ENCODE measurements at places on chromosomes 1 and 21. TPM values are rescaled to one million over a fixed set of nuclear protein-coding genes. Genes with fewer than 3 reads are reported as not detected.

MROH9 gene
- not detected for total RNA-seq

SH3BGR gene
- total RNA-seq = 2.1 TPM

C1orf216 gene
- 30.5 TPM for total RNA-seq

APCS gene
- not detected for total RNA-seq

TRIM33 gene
- 31.9 TPM for total RNA-seq

PLPPR5 gene
- not detected for total RNA-seq

ETS2 gene
- 8.5 TPM for total RNA-seq

NBPF20 gene
- 3.5 TPM for total RNA-seq

C1orf94 gene
- total RNA-seq = not detected

GREM2 gene
- total RNA-seq = 0.06 TPM

SNAP47 gene
- 46.4 TPM for total RNA-seq

KCNK1 gene
- total RNA-seq = not detected

DNA sequence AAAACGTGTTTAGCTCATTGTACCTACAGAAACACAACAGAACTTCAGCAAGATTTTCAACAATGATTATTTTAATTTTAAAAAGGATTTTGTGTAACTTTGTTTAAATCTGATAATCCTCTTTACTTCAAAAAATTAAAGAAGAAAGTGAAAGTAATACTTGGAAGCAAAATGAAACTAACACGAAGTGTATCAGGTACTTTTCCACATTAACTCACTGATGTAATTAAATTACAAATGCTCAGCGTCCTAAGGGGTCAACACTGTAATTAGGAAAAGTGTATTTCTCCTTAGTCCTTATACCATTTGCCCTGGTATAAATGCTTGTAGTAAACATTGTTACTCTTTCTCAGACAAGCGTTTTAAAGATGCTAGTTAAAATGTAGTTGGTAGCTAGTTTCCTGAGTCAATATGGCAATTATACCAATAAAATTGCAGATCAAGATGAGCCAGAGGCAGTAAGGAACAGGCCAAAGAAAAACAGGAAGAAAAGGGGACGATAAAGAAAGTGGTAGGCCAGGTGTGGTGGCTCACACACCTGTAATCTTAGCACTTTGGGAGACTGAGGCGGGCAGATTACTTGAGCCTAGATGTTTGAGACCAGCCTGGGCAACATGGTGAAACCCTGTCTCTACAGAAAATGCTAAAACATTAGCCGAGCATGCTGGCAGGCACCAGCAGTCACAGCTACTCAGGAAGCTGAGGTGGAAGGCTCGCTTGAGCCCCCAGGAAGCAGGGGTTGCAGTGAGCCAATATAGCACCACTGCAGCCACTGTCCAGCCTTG lies 553.0 kb downstream of the SMYD3 start:
- DNase-seq = no peak

- DNase-seq = no peak
Measured at GRCh38 chr1:66237722-66238479, 296.1 kb upstream of the SGIP1 start.

DNA sequence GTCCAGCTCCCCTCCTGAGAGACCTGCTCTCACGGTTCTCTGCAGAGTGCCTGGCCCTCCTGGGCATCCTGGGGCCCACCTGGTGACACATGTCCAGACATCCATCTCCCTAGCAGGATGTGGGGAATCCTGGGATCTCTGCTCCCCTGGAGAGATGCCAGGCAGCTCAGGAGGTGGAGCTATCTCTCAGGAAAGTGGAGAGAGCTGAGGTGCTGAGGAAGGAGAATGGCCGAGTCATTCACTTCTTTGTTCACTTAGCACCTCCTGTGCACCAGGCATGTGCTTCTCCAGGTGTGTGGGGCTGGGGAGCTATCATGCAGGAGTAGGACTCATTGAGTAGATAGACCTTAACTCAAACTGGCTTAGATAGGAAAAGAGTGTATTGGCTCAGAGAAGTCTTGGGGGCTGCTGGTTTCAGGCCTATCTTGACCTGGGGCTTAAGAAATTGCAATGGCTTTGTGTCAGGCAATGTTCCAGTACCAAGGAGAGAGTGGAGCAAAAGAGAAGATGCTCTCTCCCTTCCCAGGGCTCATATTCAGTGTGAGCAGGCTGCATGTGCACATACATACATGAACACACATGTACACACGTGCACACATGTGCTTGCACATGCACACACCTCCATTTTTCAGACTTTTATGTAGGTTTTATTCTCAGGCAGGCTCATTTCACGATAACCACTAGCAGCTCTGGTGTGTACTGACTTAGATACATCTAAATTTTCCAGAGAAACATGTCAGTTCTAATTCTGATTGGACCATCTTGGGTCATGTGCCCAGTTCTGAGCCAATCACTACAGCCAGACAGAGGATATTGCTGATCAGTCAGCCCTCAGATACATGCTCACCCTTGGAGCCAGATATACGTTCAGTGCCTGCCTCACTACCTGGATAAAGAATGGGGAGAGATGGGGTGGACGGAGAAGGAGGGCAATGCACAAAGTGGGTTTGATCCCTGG lies 437.6 kb downstream of the PTPRU start:
- peak; percentile 16 for DNase-seq

DNA sequence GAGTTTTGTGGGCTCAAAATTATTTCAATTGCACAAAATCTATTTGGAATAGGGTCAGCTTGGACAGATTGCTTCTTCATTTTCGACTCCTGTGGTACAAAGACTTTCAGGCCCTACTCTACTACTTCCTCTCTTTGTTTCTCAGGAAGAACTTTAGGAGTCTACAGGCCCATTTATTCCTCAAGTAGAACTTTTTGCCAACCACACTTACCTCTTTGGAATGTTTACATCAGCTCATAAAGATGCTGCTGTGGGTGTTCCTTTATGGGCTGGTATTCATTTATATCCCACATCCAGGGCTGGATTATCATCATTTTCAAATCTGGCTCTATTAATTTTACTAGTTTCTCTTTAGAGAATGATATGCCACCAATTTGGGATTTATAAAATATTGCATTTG lies 46.3 kb upstream of the TNFSF18 start:
- no peak for DNase-seq

- DNase-seq = no peak
Measured at GRCh38 chr21:31730712-31731055, 1.2 kb downstream of the SCAF4 start.

GRCh38 chr1:187551061-187551460 lies 722.3 kb downstream of the PLA2G4A start:
- DNase-seq = no peak

DNA sequence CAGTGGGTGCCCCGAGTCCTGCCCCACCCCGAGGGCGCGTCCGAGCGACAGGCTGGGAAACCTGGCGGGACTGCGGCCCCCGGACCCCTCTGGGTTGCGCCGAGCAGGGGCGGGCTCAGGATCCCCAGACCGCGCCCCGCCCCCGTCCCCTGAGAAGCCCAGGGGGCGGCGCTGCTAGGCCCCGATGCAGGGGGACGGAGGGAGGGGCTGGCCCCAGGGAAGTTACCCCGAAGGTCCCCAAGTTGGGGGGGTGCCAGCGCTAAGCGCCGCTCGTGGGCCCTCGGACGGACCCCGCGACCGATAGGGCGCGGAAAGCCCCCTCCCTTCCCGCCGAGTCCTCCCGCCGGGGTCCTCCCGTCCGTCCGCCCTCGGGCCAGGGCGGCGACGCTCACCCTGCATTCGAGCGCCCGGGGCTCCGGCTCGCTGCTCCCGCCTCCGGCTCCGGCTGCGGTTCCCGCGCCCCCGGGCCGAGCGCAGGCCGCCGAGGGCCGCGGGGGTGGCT lies 414 bp downstream of the GPR153 start:
- DNase-seq = peak; percentile 42

GRCh38 chr1:6996371-6996770 lies 211.1 kb downstream of the CAMTA1 start:
- DNase-seq = no peak

- DNase-seq = peak; percentile 74
Measured at GRCh38 chr1:59994302-59995198, 68.0 kb upstream of the CYP2J2 start.

DNA sequence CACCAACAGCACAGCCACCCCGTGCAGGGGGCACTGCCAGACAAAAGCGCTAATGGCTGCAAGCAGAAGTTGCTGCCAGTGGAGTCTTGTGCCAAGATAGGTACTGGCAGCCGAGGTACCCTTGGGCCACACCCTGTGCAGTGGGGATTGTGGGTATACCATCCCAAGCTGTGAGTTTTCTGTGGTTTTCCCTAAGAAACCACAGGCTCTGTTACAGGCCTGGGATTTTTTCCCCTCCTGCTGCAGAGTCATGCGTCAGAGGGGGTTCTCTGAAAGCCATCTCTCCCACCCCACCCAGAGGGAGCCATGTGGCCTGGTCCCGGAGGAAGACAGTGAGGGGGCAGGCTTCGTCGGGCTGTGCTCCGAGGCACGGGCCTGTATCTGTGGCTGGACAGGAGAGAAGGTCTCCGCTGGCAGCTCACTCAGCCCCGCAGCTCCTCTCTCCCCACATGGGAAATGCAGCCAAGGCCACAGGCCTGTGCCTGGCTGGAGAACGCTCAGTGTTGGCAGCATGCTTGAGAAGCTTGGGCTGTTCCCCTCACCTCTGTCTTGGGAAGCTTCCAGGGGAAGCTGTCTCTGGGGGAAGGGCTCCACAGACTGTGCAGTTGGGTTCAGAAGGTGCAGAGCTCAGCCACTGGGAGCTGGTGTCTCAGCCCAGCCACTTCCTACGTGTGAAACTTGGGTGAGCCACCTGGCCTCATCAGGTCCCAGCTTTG lies 42.5 kb downstream of the NEK2 start:
- peak; percentile 83 for DNase-seq

- no peak for DNase-seq
Measured at GRCh38 chr1:185585770-185586169, 148.4 kb upstream of the HMCN1 start.

DNA sequence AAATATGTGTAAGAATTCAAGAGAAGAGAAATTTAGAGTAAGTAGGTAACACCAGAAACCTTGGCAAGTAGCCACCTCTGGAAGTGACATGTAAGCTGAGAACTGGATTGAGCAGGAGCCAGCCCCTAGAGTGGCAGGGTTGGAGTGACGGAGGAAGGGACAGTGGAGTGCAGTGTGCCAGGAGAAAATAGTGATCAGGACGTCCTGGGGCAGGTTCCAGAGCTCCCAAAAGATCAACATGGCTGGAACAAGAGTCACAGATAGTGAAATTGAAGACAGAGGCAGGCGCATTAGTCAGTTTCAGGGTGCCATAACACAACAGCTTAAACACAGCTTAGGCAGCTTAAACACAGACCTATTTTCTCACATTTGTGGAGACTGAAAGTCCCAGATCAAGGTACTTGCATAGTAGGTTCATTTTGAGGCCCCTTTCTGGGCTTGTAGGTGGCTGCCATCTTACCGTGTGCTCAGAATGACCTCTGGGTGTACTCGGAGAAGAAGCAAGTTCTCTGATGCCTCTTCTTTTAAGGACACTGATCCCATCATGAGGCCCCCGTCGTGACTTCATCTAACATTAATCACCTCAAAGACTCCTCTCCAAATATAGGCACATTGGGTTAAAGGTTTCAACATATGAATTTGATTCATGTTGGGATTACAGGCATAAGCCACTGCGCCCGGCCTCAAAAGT lies 37.2 kb downstream of the GNPAT start:
- DNase-seq = no peak

- DNase-seq = no peak
Measured at GRCh38 chr1:245361065-245361464, 206.3 kb downstream of the KIF26B start.

Measured in LHCN-M2 (cell line).